Small intestine (tissue), 16 donors: ENCODE measurements at places on chromosomes 7 and 10.

GRCh38 chr7:55069271-55069792 lies 50.5 kb downstream of the EGFR start:
- DNase-seq: no peak
- no peaks in the 10 kb centered on the region for H3K27me3 ChIP-seq
- no peak overlapping the region for H3K4me3 ChIP-seq
- no peaks in the 10 kb centered on the region for H3K36me3 ChIP-seq
- H3K4me1 ChIP-seq: peaks cover 75% of the 10 kb centered on the region

DNA sequence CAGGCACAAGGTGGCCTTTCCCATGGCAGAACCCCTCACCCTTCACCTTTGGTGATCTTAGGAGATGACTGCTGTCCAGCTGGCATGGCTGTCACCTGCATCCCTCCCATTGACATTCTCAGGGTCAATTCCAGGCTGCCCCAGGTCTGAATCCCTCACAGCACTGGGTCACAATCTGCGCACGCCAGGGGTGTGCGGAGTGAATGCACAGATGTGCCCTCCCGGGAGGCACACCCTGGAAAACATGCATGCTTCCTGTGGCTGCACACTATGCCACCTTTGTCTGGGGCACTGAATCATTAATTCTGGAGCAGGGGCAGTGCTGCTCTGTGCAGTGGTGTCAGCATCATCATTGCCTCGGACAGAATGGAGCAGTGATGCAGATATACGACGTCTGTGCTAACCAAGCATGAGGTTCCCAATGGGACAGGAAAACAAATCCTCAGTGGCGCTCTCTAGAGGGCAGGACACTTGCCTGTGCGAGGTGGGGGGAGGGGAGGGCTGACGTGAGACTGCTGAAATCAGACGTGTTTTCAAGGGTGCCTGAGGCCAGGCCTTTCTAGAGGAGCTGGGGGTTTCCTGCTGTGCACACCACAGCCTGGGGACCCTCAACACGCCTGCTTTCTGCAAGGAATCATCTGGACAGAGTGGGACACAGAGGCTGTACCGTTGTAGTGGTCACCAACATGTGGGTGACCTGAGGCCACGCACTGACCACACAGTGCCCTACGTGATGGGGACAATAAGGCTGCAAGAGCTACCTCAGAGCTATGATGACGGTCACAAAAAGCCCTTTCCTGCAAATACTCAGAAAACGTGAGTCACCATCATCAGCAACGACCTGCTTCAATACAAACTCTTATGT lies 77.9 kb downstream of the HIPK2 start:
- H3K36me3 ChIP-seq: peaks cover 41% of the 10 kb centered on the region
- no peaks in the 10 kb centered on the region for H3K27me3 ChIP-seq
- no peaks in the 10 kb centered on the region for H3K4me1 ChIP-seq
- H3K27ac ChIP-seq: no peak overlapping the region

GRCh38 chr7:128827971-128828711 lies 2.1 kb upstream of the FLNC start:
- no peak overlapping the region for H3K4me3 ChIP-seq
- H3K27me3 ChIP-seq: peaks cover 9% of the 10 kb centered on the region
- no peak overlapping the region for H3K27ac ChIP-seq
- DNase-seq: peak; percentile 89

DNA sequence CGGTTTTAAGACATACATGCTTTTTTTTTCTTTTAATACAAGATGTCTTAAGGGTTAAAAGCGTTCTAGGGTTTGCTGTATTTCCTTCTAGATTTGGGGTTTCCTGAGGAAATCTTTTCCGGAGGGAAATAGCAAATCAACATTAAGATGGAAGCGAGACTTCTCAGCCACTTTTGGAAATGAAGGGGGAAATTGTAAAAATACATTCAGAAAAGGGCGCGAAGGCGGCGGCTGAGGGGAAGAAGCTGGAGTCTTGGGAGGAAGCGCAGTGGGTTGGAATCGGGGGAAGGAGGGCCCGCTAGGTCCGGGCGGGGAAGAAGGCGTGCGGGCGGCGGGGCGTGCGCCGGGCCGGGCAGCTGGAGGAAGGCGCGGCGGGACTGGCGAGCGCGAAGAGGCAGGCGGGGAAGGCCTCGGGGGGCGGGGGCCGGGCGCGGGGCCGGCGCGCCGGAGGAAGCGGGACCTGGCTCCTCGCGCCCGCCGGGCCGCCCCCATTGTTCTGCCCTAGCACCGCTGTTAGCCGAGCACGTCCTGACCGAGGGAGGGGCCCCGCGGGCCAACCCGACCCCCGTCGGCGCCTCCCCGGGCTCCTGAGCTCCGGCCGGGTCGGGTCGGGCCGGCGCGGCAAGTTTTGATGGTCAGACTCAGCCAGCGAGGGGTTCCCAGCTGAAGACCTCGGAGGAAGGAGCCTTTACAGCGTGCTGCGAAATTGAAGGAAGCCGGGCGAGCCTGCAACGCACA lies 1.5 kb upstream of the SKIDA1 start:
- H3K36me3 ChIP-seq: no peaks in the 10 kb centered on the region
- no peaks in the 10 kb centered on the region for H3K4me1 ChIP-seq
- peak overlapping the region; percentile 74 for H3K4me3 ChIP-seq
- peak; percentile 77 for DNase-seq
- H3K27ac ChIP-seq: peak overlapping the region; percentile 99
- H3K27me3 ChIP-seq: no peaks in the 10 kb centered on the region

DNA sequence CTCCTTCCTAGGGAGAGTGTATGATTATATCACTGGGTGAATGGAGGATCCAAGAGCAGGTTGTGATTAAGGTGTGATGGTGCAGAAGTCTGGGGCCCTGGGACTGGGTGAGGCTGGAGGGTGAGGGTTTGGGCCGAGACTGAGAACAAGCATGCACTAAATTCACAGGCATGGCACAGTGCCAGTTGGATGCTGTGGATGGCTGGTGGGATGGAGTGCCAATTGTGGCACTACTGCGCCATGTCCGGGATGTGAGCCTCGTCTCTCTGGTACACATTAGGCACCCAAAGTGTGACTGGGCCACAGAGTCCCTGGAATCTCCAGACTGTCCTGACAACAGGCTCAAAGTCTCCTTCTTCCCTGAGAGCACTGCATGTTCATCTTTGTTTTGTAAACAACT lies 208.1 kb downstream of the EMX2 start:
- no peak for DNase-seq
- H3K4me1 ChIP-seq: no peaks in the 10 kb centered on the region
- no peaks in the 10 kb centered on the region for H3K36me3 ChIP-seq
- peaks cover 2% of the 10 kb centered on the region for H3K27me3 ChIP-seq
- H3K27ac ChIP-seq: no peak overlapping the region
- no peak overlapping the region for H3K4me3 ChIP-seq

- DNase-seq: no peak
- H3K27ac ChIP-seq: no peak overlapping the region
- no peaks in the 10 kb centered on the region for H3K4me1 ChIP-seq
- no peaks in the 10 kb centered on the region for H3K36me3 ChIP-seq
Measured at GRCh38 chr7:28347475-28348318, 64.6 kb upstream of the CREB5 start.

DNA sequence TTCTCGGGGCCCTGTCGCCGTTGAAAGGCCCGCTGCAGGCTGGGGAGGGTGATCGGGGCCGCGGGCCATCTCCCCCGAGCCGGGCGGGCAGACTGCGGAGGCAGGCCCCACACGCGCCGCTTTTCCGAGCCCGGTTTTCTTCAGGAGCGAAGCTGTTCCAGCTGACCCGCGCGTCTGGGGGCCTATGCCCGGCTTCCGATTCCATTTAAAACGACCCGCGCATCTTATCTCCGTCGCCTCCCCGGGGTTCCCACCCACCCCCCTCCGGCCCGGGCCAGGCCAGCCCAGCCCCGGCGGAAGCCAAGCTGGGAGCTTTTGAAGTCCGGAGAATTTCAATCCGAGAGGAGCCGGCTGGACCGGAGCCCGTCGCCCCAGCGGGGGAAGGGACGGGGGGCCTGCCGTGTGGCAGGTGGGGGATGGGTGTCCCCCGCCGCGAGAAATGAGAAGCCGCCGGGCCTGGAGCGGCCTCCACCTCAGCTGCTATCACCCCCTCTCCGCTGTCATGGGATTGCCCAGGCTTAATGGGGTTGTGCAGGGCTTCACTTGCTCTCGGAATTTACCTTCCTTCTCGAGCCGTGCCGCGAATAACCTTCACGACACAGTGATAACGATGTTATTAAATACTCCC lies 3.1 kb upstream of the EVX1 start:
- H3K4me3 ChIP-seq: no peak overlapping the region
- no peaks in the 10 kb centered on the region for H3K36me3 ChIP-seq
- H3K27me3 ChIP-seq: peaks cover 65% of the 10 kb centered on the region
- no peak overlapping the region for H3K27ac ChIP-seq
- DNase-seq: no peak
